ENCODE measurements at places on chromosomes 2 and 18. TPM values are rescaled to one million over a fixed set of nuclear protein-coding genes. Genes with fewer than 3 reads are reported as not detected.

- DNase-seq, result no peak
Observed at GRCh38 chr2:96683972-96684820, 41.6 kb downstream of the FER1L5 start.

- DNase-seq, result no peak
Observed at GRCh38 chr2:60440767-60441163, 112.7 kb downstream of the BCL11A start.

The SCYGR4 gene
- not detected for total RNA-seq

The CMPK2 gene
- 4.0 TPM for total RNA-seq
